Stimulated activated CD8-positive, alpha-beta memory T cell treated with anti-CD3 and anti-CD28 coated beads, Interleukin-15, amount 100 ng/mL, for 48 hours (primary cell): ENCODE measurements at places on chromosomes 12 and 14.
A peak's percentile ranks its signal among the peaks of the same experiment; 100 is the strongest.

DNA sequence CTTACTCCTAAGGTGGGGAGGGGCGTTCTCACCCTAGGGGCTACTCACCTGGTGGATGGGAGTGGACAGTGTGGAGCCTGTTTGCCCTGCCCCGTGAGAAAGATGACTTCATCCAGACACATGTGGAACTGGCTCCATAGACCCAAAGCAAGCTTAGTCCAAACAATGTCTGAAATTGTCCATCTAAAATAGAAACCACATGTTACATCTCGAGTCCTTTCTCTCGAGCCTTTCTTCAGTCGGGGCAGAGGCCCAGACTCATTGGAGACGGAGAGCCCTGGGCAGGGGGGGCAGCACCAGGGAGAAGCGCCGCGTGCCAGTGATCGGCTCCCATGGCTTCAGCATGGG is 4.3 kb downstream of the SIVA1 start:
- DNase-seq = no peak

- no peak for DNase-seq
These were observed 786 bp upstream of the PFKM start for GRCh38 chr12:48118284-48118871.

GRCh38 chr14:45526715-45527549 is 273.9 kb upstream of the MIS18BP1 start:
- DNase-seq = no peak

GRCh38 chr14:94423453-94424056 is 29.0 kb downstream of the SERPINA11 start:
- DNase-seq = peak; percentile 8

DNA sequence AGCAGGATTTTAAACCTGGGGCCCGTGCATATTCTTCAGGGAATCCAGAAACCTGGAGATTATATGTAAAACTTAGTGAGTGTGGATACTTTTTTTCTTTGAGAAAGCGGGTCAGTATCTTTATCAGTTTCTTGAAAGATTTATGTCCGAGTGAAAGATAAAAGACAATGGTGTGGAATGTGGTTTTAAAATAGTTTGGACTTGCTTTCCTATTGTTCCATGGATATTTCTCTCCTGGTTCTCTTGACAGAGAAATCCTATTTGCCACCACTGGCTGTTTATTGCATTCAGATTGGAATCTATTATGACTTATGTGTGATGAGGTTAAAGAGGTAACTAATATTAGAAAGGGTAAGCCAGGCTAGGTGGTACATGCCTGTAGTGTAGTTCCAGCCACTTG is 27.4 kb downstream of the KTN1 start:
- DNase-seq = no peak

DNA sequence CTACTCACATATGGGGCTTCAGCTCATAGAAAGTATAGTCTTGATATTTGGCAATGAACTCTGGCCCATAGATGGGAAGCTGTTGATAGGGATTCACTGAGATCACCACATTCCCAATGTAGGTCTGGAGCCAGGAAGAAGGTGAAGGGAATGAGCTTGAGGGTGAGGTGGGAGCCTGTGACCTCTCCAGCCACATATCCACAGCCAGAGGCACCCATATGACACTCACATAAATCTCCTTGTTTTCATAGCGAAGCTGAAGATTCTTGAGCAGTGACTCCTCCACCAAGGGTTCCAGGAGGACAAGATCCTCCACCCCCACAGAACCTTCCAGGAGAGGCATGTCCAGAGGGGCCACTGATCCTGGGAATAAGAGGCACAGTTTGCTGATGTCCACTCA is 1.9 kb downstream of the MYO1A start:
- DNase-seq = no peak

- peak; percentile 50 for DNase-seq
These were observed 1.8 kb downstream of the FBXL14 start for GRCh38 chr12:1592444-1593173.

DNA sequence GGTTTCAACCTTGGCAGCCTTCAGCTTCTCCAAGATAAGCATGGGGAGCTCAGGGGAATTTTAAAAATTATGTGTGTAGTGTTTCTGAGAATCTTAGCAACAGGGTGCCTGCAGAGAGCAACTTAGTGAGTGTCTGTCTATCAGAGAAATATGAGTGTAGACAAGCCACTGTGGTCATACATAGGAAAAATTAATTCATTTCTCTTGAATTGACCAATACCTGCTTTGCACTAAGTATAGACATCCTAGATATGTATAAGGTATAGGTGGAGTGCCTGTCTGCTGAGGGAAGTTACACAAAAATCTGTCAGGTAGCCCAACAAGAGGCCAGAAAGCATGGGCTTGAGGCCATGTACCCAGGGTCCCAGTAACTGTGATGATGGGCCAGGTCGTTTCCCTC is 20.7 kb downstream of the HELB start:
- no peak for DNase-seq

- no peak for DNase-seq
These were observed 168.1 kb upstream of the DAAM1 start for GRCh38 chr14:59020382-59020781.

DNA sequence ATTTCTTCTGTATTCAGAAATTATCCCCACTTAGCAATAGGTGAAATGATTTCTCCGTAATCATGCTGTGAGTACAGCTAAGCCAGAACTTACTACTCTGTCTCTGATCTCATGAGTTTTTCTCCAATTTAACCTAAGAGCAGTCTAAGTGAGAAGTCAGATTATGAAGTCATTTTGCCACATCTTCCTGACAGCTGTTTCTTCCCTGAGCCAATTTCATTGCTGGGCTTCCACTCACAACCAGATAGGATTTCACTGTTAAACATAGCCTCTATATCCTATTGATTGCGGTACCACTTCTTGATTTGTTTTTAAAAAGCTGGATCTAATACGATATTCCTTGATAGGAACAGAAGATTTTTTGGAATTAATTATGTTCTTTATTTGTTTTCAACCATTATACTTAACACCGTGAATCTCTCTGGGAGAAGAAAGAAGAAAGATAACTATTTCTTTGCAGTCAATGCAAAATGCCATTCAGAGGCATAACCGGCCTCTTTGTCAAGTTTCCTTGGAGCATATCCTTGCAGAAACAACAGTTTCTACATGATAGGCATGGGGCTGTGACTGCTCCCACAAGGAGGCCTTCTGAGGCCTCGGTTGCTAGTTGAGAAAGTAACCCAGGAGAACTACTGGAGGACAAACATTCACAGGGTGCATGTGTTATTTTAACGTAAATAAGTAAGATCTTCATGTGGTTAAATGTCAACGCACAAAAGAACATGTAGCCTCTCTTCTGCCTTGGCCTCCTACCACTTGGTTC is 212.2 kb downstream of the NPAS3 start:
- DNase-seq = no peak

- DNase-seq = no peak
These were observed 104.7 kb downstream of the C12orf42 start for GRCh38 chr12:103391103-103391502.

- no peak for DNase-seq
These were observed 83.8 kb upstream of the CLEC14A start for GRCh38 chr14:38339696-38340095.

GRCh38 chr12:24705216-24705615 is 243.7 kb downstream of the BCAT1 start:
- DNase-seq = no peak

DNA sequence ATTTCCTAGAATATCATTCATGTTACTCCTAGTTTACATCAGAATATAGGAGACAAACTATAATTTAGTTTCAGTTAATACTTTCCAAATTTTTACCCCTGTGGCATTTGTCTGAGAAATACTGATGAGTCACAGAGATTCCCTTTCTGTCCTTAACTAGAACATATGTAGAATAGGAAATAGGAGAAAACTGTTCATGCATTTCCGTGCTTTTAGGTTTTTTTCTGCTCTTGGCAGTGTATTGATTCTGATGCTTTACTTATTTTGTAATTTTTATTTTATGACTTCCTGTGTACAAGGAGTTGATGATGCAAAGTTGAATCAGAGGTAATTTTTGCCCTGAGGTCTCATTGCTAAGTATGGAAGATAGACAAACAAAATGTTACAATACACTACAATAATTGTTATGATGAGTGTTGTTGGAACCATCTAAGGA is 23.0 kb downstream of the MNAT1 start:
- no peak for DNase-seq

DNA sequence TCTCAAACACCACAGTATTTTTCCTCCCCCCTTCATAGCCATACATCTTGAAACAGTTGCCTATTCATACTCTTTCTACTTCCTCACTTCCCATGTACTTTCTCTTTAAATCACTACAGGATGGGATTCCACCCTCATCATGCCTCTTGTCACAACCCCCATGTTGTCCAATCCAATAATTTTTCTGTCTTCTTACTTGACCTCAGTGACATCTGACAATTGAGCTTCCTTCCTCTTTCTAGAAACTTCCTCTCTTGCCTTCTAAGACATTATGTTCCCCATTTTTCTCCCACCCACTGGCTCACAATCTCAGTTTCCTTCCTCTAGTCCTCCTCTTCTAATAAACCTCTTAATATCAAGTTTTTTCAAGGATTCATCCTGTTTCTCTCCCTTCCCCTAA is 5.3 kb downstream of the C2CD5 start:
- DNase-seq = no peak

- no peak for DNase-seq
These were observed 213.3 kb downstream of the EPS8 start for GRCh38 chr12:15575671-15576541.

DNA sequence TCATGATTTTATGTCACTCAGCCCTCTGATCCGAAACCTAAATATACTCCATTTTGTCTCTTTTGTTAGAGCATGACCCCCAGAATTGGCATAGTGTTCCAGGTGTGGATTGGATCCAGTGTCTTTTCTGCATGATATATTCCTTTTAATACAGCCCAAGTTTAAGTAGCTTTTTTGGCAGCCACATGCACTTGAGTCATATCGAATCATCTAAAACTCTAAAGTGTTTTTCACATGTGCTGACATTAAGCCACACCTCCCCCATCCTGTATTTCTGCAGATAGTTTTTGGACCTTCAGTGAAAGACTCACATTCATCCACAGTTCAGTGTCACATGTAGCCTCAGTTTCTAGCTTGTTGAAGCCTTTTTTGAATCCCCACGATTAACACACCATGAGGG is 30.6 kb downstream of the BORCS5 start:
- DNase-seq = no peak

- DNase-seq = no peak
These were observed 63.1 kb upstream of the SLC38A2 start for GRCh38 chr12:46435625-46436024.

- no peak for DNase-seq
These were observed 322.4 kb upstream of the DCN start for GRCh38 chr12:91505006-91505405.

DNA sequence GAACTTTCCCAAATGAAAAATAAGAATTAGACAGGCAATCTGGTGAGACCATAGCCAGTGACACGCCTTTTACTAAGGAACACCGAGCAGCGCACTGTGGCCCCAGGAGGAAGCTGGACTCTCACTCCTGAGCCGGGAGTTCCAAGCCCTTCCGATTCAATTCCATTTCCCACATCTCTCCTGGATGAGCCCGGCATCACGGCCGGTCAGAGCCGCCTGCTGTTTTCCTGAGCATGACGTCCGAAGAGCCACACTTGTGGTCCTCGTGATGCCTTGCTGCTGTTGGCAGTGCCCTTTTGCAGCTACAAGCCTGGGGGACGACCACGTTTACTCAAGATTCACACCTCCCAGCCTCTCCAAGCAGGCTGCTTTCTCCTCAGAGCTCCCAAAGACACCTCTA is 40.8 kb downstream of the FBXL14 start:
- DNase-seq = no peak

DNA sequence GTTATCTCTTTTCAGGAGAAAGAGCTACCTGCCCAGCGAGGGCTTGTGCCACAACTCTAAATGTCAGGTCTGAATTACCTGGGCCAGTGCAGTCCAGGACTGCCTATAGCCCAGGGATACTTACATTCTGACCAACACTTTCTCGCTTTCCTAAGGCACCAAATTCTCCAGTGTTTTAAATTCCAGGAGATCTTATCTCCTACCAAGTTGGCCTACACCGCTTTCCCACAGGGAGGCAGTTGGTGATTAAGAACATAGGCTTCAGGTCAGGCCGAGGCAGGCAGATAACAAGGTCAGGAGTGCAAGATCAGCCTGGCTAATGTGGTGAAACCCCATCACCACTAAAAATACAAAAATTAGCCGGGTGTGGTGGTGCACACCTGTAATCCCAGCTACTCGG is 41.1 kb downstream of the RPS29 start:
- no peak for DNase-seq

GRCh38 chr12:10562306-10562933 is 51.0 kb downstream of the MAGOHB start:
- no peak for DNase-seq

- no peak for DNase-seq
These were observed 5.8 kb upstream of the PHLDA1 start for GRCh38 chr12:76037130-76038103.
